ENCODE measurements at places on chromosomes 16 and 17.
A peak's percentile ranks its signal among the peaks of the same experiment; 100 is the strongest.

DNA sequence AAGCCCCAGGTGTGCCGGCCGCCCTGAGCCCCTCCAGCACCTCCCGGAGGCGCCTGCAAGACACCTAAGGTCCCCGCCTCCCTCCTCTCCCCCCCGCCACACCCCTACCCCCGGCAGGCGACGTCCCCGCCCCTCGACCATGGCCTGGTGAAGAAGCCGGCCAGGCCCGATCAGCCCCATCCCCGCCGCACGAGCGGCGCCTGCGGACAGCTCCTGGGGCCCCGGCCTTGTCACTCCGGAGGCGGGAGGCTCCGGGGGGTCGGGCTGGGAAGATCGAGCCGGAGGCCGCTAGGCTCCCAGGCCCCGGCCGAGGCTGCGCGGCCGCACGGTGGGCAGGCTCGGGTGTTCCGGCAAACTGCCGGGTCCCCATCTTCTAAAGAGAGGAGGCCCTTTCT is 405 bp upstream of the ACE start:
- DNase-seq, result no peak

GRCh38 chr16:50996166-50996829 is 154.8 kb downstream of the SALL1 start:
- no peak for DNase-seq

- no peak for DNase-seq
These were observed 1.7 kb upstream of the NLRP1 start for GRCh38 chr17:5585836-5586521.

DNA sequence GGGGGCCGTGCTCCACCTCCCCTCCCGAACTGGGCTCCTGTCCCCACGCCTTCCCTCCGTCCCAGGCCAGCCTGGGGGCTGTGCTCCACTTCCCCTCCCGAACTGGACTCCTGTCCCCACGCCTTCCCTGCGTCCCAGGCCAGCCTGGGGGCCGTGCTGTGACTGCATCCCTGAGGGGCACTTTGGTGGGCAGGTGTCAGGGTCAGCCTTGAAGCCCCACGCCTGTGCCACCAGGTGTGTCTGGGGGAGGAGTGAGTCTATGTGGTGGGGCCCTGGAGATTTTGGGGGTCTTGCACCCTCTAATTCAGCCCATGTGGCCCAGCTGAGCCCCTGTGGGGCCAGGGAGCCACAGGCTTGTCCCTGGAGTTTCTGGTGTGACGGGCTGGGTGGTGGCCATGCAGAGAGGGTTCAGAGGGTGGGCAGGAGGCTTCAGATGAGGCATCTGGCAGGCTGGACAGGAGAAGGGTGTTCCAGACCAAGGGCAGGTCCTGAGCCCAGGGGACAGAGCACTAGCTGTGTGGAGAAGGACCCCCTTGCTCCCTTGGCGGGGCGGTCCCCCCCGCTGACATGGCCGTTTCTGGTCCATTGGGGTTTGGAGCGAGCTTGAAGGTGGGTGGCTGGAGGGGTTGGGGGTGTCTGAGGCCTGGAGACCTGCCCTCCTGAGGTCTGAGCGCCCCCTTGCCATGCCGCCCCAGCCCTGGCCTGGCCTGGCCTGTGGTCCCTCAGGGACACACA is 8.2 kb downstream of the NHERF2 start:
- no peak for DNase-seq

- no peak for DNase-seq
These were observed 33.9 kb downstream of the STXBP4 start for GRCh38 chr17:55002458-55002857.

- no peak for DNase-seq
These were observed 115.3 kb downstream of the ANKRD11 start for GRCh38 chr16:89375021-89375420.

- DNase-seq, result no peak
These were observed 7.7 kb downstream of the ADAM11 start for GRCh38 chr17:44766409-44767038.

DNA sequence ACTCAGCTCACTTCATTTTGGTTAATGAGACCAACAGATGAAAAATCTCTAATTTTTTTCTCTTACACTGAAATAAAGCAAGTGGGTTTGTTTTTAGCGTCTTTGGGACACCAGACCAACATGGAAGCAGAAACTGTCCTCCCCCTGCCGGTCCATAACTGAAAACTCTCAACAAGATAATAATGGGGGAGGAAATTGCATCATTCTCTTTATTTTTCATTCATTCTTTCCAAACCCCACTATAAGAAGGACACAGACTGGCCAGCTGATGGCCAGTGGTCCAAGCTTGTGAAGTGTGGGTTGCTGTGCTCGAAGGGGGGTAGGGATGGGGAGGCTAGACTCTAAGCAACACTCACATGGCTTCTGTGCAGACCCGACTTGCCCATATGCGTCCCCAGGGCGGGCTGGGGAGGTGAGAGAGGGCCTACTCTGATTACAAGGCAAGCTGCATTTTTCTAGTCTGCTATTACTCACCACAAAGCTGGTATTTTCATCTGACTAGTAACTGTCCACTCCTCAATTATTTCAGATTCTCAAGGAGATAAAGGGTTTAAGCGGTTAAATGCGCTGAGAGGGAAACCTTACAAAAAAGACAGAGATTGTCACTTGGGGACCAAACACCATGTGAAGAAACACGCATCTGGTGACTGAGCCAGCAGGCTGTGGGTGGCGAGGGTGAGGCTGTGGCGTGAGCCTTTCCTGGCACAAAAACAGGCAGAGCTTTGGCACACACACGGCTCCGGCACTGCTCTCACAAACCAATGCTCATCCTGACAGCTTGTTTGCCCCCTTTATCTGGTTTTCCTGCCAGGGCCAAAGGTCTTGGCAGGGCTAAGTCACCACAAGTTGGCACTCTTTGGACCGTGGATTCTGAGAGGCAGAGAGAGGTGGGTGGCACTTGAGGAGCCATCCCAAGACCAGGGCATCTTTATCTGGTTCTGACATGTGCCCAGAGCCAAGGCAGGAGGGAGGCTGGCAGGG is 38.2 kb downstream of the MARF1 start:
- no peak for DNase-seq

DNA sequence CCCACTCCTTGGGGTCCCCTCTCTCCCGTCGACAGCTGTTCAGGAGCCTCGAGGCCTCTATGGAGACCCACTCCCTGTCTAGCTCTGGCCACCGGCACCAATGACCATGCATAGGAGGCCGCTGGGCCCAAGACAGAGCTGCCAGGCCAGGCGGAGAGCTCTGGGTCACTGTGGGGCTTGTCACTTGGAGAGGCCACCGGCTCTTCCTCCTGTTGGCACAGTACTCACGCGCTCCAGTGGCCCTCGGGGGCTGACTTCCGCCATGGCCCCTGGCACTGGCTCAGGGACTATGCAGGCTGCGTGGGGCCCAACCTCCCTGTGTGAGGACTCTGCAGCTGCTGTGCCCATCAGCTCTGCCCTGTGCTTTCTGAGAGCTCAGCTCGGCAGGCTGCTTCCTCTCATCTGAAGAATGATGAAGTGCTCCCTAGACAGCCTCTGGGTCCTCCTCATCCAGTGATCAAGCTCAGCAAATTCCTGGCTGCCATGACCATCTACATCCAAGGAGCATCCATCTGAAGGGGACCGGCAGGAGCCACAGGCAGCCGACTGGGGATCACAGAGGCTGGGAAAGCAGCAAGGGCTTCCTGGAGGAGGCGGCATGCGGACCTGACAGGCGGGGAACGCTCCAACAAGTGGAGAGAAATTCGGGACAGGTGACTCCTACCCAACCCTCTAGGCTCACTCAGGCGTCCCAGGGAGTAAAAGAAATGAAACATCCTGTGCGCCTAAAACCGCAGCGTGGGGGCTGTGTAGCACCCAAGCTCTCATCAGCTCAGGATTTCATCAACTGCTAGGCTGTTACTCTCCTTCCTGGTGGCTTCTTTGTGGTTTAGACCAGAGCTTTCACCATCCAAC is 16.8 kb downstream of the GALNS start:
- no peak for DNase-seq

- peak; percentile 22 for DNase-seq
These were observed 30.8 kb upstream of the METTL16 start for GRCh38 chr17:2542456-2542855.

DNA sequence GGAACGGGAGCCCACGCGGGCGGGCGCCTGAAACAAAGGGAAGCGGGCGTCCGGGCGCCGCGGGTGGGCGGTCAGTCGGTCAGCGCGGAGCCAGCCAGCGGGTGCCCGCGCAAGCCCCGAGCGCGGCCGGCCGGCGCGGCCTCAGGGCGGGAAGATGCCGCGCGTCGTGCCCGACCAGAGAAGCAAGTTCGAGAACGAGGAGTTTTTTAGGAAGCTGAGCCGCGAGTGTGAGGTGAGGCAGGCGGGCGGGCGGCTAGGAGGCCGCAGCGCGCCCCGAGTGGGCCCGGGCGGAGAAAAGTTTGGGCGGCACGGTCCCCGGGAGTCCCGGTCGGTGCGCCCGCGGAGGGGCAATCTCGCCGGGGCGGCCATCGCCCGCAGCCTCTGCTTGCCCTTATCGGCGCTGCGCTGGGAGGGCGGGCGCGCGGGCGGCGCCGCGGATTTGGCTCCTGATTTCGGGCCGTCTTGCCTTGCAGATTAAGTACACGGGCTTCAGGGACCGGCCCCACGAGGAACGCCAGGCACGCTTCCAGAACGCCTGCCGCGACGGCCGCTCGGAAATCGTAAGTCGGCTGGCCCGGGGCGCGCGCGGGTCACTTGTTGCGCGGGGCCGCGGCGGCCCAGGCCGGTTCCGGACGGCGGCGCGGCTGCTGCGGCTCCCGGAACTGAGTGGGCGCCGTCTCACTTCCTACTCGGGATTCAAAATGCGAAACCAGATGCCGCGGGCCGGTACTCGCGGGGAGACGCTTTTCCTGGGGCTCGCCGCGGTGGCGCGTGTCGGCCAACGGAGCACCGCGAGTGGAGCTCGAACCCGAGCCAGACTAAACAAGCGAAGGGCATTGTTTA is 526 bp downstream of the CBFB start:
- peak; percentile 64 for DNase-seq

GRCh38 chr16:4496305-4496704 is 20.1 kb downstream of the HMOX2 start:
- no peak for DNase-seq

DNA sequence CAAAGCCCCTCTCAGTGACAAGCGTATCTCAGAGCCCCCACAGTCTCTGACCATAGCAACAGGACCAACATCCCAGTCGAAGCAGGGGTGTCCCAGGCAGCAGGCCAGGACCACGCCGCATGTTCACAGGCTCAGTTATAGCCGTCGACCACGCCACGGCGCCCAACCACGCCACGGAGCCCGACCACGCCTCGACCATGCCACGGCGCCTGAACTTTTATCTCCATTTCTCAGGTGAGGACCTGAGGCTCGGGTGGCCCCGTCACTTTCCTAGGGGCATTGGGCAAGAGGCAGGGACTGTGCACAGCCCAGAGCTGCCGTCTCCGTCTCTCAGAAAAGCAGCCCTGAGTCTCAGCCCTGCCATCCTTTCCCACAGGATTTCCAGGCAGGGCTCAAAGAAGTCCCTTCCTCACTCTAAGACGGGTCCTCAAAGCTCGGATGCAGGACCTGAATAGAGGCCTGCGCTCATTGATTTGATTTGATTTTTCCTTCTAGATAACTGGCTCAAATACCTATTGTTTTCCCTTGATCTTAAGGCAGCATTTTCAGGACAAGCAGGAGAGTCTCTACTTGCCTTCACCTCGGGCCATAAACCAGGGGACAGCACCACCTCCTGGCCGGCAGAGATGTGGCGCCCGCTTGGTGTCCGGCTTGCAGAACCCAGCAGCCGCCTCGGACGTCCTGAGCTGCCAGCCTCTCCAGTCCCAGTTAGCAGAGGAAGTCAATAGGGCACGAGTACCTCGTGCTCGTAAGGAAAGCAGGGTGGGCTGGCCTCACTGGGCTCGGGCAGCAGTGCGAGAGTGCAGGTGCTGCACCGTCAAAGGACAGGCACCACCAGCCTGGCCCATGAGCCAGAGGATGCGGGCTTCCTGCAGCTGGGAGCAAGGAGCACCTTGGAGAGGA is 38.8 kb downstream of the C16orf95 start:
- peak; percentile 51 for DNase-seq

DNA sequence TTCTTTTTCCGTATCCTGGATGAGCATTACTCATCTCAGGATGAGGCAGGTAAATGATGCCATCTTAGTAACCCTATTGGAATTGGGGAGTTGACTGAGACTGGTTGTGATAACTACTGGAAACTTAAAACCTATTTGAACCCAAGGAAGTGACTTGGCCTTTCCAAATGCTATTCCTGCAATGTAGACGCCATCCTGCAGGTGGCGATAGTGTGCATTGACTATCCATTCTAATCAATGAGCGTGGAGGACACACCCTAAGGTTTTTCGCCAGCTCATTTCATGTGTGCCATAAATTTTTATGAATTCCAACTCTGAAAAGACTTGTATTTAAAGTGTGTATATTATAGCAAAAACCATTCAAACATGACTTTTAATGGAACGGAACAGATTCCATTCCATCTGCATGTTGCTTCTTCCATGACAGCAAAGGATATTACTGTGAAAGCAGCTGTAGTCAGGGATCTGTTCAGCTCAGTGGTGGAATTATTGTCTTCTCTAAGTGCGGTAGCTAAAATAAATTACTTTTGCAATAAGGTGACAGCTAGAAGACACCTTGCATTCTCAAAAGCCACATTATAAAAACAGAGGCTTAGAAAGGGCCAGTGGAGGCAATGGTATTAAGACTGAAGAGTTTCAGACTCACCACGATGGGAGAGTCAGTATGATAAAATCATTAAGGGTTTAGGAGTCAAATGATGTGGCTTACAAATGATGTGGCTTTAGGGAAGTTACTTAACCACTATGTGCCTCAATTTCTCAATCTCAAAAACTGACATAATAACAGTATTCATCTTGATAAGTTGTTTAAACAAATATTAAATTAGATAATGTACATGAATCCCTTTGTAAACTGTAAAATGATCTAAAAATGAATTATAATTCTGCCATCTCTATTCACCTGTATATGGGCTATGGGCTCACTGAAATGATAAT is 55.5 kb downstream of the SYT17 start:
- peak; percentile 66 for DNase-seq

- no peak for DNase-seq
These were observed 197.2 kb downstream of the FOXL1 start for GRCh38 chr16:86775511-86775921.

DNA sequence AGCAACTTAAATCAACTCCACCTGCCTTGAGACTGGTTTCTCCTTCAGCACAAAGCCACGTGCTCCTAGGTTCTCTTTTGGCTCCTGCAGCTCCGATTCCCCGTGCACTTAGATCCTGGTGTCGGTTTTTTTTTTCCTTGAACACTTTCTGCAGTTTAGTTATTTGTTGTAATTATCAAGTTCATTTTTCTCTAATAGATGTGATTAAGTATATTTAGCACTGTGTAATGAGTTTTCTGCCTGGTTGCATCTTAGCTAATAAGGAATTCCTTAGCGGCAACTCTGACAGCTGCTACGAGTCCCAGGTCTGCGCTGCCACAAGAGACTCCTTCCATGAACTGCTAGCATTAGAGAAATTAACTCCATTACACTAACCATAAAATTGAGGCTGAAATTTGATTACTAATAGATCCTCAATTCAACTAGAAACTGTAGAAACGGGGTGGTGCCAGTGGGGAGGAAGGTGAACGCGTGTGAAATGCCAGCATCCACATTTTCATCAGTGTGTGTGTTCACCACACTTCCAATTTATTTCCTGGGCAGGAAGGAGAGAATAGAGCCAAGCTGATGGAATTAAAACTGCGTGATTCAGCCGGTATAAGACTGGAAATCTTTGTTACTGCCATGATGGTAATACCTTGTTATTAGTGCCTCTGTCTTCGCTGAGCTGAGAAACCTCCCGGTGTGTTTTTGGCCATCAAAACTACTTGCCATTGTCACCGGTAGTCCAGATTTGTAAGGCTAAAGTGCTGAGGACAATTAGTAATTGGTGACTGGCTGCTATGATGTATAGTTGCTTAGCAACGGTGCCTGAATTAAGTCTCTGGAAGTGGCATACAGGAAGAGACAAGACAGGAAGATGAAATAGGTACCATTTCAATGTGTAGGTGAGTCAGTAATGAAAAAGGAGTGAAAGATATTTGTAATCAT is 232.4 kb downstream of the IRX3 start:
- no peak for DNase-seq

All from OCI-M1 (cell line).